ENCODE measurements at places on chromosomes 12 and 14. TPM values are rescaled to one million over a fixed set of nuclear protein-coding genes. Genes with fewer than 3 reads are reported as not detected.

Gene MLEC
- 60.6 TPM for total RNA-seq

GRCh38 chr12:56021889-56022497 lies 1.1 kb downstream of the IKZF4 start:
- no peak for DNase-seq

- no peak for DNase-seq
Measured at GRCh38 chr14:85195872-85196477, 334.0 kb upstream of the FLRT2 start.

Gene ADCY6
- 0.60 TPM for total RNA-seq

Gene AMDHD1
- total RNA-seq = 0.61 TPM

- DNase-seq = no peak
Measured at GRCh38 chr12:109464642-109465351, 12.3 kb downstream of the KCTD10 start.

DNA sequence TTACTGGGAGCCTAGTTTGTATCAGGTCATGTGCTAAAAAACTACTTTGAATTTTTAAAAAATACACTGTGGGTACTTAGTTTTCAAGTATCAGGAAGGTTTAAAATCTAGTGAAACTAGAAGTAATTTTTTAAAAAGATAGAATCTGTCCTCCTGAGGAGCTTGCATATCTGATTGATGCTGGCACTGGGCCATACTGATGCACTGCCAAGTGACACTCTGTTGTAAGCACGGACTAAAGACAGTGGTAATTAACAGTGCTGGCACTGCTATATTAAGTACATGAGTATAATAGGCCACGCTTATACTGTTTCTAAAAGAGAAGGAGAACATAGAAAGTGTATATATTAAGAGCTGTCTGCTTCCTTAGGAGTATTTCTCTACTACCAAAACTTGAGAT lies 10.0 kb upstream of the TBC1D30 start:
- DNase-seq = no peak

DNA sequence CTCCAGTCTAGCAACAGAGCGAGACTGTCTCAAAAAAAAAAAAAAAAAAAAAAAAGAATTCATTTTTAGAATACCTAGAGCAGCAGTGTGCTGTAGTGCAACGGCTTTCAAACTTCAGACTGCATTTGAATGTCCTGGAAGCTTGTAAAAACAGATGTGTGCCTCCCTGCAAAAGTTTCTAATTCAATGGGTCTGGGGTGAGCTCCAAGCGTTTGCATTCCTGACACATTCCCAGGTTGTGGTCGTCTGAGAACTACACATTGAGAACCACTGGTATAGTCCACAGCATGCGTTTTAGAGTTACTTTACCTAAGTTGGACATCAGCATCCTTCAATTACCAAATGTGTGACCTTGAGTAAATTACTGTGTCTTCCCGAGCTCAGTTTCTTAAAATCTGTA lies 816.8 kb downstream of the NRXN3 start:
- no peak for DNase-seq

- DNase-seq = no peak
Measured at GRCh38 chr12:89278169-89278568, 74.1 kb downstream of the DUSP6 start.

Gene KRT6B
- total RNA-seq = not detected

- DNase-seq = no peak
Measured at GRCh38 chr14:71588028-71588427, 344.2 kb upstream of the RGS6 start.

DNA sequence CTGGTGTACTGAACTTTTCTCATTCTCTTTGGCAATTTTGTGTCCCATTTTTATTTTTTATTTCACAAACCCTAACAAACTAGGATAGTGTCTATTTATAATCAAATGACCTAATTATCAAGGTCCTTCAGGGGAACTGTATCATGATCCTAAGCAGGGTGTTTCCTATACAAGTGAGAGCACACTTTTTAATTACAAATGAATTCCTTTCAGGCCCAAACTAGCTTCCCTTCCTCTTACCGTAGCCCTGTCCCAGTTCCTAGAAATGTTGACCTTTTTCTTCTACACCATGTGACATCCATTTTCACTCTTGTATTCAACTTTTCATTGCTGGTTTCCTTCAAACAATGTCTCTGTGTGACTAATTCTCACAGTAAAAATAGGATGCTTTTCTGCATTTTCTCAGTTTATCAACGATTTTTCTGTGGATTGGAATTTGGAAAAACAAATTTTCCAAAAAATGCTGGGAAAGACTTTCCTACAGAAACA lies 411.4 kb downstream of the CCDC91 start:
- no peak for DNase-seq

GRCh38 chr12:9096563-9097176 lies 19.0 kb downstream of the A2M start:
- DNase-seq = no peak

- no peak for DNase-seq
Measured at GRCh38 chr14:67166450-67166853, 22.8 kb upstream of the GARIN2 start.

Gene THTPA
- total RNA-seq = 18.6 TPM

Data from activated B cell treated with CpG ODN at 0.5 μM for 24 hours (primary cell).